ENCODE measurements at places on chromosomes 3 and 15.

- DNase-seq = no peak
Observed at GRCh38 chr3:170470063-170471016, 51.7 kb downstream of the CLDN11 start.

- DNase-seq = no peak
Observed at GRCh38 chr15:70493787-70494516, 269.4 kb downstream of the UACA start.

DNA sequence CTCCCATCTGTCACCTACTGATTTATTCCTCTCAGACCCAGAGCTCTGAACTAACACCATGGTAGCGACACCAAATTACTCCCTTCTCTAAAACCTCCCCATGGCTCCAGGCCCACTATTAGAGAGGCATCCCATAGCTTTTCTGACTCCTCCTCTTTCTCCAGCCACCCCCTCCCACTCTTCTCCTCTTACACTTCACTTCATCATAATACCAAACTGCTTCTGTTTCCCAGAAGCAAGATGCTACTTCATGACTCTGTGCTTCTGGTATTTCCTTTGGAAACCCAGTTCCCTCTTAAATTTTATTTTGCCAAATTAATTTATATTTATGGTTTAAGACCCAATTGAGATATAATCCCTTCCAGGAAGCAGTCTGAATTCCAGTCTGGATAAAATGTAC is 465.1 kb upstream of the PDZRN3 start:
- no peak for DNase-seq

DNA sequence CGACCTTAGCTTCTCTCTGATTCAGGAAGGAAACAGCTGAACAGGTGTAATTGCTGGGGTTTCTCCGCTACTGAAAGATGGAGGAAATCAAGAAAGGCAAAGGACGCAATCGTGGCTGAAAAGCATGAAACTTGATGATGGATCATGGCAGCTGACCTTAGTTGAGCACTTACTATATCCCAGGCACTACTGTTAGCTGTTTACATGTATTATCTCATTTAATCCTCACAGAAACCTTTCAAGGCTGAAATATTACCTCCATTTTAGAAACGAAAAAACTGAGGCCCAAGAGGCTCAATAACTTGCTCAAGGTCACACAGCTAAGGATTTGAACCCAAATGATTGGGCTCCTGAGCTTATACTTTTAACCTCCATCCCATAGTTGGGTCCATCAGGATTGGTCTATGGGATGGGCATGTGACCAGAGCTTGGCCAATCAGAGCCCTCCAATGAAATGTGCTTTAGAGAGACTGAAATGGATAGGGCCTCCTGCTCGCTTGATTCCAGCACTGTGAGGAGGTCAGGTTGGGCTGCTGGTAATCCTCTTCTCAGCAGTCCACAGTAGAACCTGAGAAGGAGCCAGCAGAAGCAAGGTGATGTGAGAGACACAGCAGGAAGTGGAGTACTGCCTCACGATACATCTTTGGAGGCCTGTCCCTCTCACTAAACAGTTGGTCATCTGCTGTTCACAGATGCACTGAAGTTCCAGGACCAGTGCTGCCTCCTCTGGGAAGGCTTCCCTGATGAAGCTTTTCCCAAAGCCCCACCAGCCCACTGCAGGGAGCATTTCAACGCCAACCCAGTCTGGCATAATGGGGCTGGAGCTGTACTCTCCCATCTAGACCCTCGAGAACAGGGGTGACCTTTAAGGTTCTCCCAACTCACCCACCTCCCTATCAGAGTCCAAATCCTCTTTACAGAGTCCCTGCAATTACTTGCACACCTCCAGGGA is 10.4 kb downstream of the CLN6 start:
- no peak for DNase-seq

DNA sequence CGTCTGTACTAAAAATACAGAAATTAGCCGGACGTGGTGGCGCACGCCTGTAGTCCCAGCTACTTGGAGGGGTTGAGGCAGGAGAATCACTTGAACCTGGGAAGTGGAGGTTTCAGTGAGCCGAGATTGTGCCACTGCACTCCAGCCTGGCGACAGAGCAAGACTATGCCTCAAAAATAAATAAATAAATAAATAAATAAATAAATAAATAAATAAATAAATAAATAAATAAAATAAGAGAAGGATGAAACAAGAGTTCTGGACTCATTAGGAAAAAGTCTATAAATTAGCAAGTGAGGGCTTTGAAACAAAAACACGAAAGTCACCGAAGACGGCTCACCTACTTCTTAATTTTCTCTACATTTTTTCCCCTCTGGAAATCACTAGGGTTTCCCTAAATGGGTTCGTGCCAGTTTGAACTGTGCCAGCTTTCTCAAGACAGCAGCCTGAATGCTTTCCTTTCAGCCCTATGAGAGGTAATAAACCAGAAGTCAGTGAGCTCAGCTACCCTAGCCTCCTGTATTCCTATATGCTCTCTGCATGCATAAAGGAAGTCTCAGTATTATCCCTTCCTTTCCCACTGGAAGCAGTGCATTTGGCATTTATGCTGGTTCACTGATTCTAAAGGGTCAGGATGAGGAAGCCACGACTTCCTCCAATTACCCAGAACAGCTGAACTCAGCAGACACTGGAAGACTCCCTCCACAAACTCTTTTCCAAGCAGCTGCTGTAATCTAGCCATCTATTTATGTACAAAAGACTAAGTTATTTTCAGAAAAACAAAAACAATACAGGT is 266.9 kb downstream of the ZBBX start:
- no peak for DNase-seq

DNA sequence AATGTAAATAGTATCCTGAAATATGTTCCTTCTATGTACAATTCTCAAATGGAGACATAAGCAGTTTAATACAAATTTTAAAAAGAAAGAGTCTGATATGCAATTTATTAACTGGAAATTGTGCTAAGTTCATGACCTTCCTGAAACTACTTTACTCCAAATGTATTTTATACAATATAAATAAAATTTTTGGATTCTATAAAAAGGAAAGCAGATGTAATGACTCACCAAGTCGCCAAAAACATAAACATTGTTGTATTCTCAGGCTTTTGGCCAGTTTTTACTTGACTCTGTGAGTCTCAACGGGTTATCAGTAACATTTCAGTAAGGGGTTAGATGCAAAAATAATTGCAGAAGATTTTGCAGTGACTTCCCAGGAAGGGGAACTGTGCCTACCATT is 948.2 kb downstream of the EPHA3 start:
- no peak for DNase-seq

GRCh38 chr3:159760046-159760445 is 228.6 kb upstream of the IL12A start:
- no peak for DNase-seq

DNA sequence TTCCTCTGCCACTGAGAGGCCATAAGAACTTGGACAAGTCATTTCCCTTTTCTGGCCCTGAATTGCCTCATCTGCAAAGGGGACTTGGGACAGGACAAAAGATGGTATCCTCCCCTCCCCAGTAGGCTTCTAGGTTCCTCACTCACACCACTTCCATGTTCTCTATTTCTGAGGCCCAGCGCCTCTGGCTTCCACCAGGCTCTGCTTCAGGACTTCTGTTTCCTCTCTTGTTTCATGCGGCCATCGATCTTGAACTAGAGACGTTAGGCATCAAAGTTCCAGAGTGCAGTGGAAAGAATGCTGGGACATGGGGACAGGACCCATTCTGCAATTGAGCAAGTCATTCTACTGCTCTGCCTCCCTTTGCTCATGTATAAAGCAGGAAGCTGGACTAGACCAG is 1.7 kb downstream of the TM4SF4 start:
- DNase-seq = no peak

GRCh38 chr3:51275111-51275805 is 109.8 kb upstream of the MANF start:
- no peak for DNase-seq

GRCh38 chr3:16516695-16517481 is 3.4 kb upstream of the RFTN1 start:
- DNase-seq = no peak

DNA sequence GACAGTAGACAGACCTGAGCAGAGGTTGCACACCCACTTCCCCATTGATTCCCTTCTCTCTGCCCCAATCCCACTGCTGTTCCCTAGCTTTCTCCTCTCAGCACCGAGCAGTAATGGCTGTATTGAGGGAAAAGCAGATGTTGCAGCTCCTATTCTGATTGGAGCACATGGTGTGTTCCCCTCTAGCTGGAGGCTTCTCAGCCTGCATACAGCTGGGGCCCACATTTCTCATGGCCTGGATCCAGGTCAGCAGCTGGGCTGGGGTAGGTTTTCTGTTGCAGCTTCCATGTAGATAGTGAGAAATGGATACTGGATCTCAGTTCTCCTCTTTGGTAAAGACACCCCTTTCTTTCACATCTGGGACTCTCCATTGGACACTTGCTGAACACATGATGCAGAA is 50.1 kb downstream of the RYR3 start:
- no peak for DNase-seq

GRCh38 chr3:77052733-77053670 is 13.1 kb downstream of the ROBO2 start:
- DNase-seq = no peak

DNA sequence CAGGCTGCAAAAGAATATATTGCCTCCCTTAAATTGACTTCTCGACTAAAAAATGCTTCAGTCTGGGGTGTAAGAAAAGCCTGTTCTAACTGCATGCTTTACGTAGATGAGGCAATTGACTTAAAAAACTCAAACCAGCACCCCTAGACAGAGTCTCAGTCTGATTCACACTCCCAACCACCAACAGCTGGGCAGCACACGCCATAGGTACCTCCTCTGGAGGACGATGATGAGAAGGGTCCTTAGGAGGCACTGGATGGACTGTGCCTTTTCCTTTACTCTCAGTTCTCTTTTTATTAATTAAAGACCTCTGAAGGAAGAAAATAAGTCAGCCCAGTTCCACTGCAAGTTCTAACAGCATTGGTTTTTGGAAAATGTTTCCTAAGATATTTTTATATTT is 175.0 kb downstream of the PDZRN3 start:
- DNase-seq = no peak

DNA sequence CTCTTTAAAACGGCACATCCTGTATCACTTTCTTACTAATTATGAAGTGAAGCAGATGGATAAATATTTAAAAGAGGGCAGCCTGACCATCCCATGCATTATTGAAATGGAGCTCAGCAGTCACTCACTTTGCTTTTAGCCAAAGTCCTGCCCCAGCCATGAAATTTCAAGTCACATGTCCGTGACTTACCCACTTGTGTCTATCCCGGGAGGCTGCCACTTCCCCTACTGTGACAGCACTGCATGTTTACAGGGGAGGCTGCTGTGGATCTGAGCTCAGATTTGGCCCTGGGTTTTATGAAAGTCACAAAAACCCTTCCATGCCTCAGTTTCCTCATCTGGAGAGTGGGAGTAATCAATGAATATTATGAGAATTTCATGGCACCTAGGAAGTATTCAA is 17.9 kb upstream of the LRRK1 start:
- no peak for DNase-seq

DNA sequence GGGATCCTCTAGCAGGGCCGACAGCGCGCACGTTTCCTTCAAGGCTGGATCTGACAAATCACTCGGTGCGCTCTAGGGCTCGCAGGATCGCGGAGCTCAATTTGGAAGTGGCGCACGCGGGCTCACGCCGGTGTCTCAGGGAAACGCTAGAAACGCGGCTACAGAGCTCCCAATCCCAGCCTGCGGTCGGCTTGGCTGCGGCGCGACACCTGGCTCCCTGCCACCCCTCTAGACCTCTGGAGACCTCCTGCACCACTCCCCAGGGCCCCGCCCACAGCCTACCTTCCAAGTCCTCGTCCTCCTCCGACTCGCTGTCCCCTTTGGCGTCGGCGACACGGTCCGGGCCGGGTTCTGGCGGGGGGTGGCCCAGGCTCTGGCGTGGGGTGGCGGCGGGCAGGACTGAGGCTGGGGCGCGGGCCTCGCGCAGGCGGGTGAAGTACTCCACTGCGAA is 596 bp downstream of the PRKAR2A start:
- no peak for DNase-seq

DNA sequence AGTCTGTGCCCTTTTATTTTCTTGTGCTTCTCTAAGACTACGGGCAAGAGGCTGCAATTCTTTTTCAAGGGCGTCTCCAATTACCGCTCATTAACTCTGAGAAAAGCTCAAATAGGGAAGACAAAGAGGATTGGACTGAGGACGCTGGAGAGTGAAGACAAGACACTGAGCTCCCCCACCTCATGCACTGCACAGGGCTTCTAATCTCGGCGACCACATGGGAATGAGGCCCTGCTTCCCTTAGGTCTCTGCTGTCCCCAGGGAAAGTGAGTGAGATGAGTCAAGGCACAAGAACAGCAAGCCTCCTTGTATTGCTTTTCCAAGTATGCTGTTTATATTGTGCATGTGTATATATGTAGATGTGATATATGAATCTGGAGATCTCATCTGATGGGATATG is 392.2 kb upstream of the CFAP20DC start:
- no peak for DNase-seq

- no peak for DNase-seq
Observed at GRCh38 chr3:30035935-30036567, 570.4 kb upstream of the TGFBR2 start.

GRCh38 chr3:149199474-149199873 is 22.2 kb downstream of the CP start:
- no peak for DNase-seq

- no peak for DNase-seq
Observed at GRCh38 chr3:2334921-2335320, 236.3 kb downstream of the CNTN4 start.

GRCh38 chr15:47331829-47332393 is 385.4 kb upstream of the SEMA6D start:
- DNase-seq = no peak
